ENCODE measurements at places on chromosomes 5 and 9.

DNA sequence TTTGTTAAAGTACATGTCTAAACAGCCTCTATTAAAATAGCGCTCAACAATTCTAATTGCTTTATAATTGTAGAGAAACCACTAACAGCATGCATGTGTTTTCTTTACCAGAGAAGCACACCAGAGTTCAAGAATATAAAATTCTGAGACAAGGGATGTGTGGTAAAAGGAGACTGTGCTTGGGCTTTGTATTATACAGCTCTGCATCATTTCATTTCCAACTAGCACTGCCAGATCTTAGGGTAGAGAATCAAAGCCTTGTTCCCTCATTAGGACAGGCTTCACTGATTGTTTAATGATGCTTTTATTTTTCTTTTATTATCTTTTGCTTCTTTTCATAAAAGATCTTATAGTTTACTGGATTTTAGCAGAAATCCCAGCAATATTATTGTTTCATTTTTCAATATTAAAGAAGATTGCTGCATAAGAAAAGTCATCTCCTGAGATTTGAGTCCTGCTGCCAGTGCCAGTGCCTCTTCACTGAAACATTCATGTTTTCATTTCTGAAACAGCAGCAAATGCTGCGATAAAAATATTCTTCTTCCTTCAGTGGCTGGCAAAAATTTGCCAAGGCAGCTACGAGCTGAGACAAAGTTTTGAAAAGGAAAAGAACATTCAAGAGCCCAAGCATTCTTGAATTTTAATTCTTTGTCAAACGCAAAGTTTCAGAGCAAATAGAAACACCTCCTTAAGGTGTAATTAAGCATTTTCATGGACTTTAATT lies 491.0 kb upstream of the PIK3R1 start:
- no peak for DNase-seq

- no peak for DNase-seq
These were observed 257.8 kb downstream of the TRIM32 start for GRCh38 chr9:116944714-116945534.

- DNase-seq = no peak
These were observed 40.5 kb downstream of the C9orf50 start for GRCh38 chr9:129580211-129580915.

DNA sequence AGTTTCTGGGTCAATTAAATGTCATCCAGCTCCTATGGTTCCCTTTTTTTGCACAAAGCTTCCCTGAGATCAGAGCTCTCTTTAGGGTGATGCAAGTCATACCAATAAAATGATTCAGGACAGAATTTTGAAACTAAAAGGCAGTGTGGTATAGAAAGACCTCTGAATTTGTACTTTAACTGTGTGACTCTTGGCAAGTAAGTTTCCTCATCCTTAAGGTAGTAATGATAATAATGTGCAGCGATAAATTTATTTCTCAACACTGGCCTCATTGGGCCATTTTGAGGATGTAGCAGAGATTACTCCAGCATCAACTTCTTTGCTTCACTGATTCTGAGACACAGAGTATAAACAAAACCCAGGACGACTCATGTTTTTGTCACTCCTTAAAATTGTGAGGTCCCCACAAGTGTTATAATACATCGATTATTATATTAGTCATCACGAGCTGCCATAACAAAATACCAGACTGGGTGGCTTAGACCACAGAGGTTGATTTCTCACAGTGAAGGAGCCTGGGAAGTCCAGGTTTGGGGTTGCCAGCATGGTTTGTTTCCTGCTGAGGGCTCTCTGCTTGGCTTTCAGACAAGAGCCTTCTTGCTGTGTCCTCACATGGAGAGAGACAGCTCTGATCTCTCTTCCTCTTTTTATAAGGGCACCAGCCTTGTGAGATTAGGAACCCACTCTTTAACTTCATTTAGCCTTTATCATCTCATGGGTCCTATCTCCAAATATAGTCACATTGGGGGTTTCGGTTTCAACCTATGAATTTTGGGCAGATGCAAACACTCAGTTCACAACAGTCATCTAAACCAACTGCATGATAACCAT lies 293.0 kb downstream of the ZNF608 start:
- DNase-seq = peak; percentile 34

DNA sequence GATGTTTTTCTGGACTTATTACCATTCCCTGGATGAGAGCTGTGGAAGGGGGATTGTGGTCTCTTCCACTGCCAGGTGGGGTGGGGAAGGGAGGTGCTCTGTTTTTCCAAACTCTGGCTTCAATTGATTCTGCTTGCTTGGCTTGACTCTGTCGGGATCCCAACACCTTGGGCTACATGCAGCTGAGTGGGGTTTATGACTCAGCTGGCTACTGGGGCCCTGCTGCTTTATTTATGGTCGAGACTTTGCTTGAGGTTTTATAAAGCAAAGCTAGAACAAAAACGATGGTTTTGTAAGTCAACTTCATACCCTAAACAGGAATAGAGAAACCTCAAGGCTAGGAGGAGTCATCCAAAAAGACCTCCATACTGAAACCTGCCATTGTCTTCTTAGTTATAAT lies 76.3 kb downstream of the AOPEP start:
- DNase-seq = no peak

- no peak for DNase-seq
These were observed 1.9 kb downstream of the B4GALT7 start for GRCh38 chr5:177601577-177602457.

DNA sequence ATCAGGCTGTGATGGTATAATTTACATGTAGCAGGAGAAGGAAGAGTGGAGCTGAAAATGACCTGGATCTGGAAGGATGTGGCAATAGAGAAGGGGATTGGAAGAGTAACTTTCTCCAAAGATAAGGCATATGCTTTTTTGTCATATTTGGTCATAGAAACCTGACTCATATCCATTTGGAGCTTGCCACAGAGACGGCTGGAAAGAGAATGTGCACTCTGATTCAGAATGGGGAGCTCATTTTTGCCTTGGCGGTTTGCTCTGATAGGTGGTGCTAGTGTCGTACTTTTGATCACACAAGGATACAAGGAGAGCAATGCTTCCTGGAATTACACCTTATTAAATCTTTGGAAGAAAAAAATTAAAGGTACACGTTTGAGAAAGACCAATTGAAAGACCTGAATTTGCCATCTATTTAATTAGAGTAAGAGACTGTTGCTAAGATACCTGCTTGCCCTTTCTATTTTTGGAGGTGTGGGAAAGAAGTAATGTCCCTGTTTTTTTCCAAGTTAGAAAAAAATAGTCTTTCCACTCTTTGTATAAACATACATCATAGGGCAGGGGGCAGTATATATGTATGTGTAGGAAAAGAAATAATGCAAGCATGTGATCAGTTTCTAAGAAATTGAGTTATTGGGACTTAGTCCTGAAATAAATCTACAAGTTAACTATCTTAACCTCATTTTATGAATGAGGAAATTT lies 5.4 kb downstream of the LSM11 start:
- DNase-seq = no peak

- no peak for DNase-seq
These were observed 451.7 kb upstream of the DAP start for GRCh38 chr5:11212706-11213105.

DNA sequence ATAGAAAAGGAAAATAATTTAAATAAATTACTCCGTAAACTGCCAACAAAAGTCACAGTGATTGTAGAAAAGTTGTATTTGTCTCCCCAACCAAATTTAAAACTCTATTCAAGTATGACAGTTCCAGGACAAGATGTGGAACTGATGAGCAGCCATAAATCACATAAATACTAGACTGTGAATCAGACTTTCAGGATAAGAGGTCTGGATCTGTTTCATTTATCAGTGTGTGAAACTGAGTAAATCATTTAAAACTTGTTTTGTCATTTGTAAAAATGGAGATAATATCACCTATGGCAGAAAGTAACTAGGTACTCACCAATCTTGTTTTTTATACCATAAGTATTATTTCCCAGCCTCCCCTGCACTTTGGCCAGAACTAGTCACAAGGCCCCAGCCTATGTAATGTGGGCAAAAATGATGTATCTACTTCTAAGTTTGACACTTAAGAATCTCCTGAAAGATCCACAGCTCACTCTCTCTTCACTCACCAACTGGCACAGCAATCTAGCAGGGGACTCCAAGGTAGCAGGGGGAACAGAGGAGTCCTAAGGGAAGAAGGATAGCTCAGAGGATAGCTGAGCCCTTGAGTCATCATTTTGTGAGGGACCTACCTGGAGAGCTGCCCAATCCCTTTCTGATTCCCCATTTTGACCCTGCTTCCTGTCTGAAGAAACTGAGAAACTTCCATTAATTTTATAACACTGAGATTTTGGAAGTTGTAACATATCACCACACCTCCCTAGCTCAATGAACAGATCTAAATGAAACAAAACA lies 31.6 kb downstream of the TMEM161B start:
- DNase-seq = no peak

- DNase-seq = no peak
These were observed 125.9 kb upstream of the ANKRD55 start for GRCh38 chr5:56358703-56359681.

DNA sequence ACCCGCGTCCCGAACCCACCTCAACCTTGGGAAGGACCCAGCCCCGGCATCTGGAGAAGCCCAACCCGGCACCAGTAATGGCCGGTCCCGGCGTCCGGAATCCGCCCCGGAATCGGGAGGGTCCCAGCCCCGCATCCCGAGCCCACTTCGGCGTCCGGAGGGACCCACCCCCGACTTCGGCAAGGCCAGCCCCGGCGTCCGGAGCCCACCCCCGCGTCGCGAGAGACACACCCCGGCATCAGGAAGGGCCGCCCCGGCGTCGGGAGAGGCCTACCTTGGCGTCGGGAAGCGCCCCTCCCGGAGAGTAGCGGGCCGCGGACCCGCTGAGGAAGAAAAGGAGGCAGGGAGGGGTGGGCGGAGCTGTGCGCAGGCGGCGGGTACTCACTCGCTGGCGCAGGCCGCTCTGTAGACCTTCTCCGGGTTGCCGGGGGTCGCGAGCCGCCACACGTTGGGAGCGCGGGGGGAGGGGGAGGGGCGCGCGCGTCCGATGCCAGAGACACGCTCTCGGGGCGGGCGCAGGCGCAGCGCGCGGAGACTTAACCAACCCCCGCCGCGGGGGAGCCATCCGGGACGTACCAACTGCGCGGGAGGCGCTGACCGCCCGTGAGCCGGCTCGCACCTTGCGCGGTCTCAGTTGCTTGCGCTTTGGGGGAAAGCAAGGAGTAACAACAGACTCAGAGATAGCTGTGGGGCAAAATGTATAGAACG lies at the start of gene UIMC1:
Gene UIMC1 (minus strand): TSS at position 515 of the 708 bp plus-strand sequence. CDS start 24,164 bp downstream, outside the sequence.
- DNase-seq = peak; percentile 76

GRCh38 chr9:107279086-107279485 lies 4.0 kb upstream of the RAD23B start:
- DNase-seq = no peak

GRCh38 chr5:138177941-138178515 lies 402 bp downstream of the BRD8 start:
- DNase-seq = no peak

- no peak for DNase-seq
These were observed 85.4 kb upstream of the NR4A3 start for GRCh38 chr9:99736291-99736690.

DNA sequence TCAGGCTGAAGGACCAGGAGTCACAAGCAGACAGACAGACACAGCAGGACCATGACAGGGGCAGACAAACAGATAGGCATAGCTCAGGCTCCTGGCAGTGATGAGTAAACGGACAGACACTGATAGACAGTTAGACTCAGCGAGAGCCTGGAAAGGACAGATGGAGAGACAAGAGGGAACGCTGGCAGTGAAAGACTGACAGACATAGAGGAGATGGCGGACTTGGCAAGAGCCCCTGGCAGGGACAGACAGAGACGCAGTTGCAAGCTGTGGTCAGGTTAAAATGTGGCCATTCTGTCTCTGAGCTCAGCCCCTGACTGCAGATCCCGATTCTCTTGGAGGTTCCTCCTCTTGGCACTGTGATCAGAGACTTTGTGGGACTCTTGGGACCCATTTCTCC lies 13.6 kb downstream of the CSF2 start:
- DNase-seq = no peak

DNA sequence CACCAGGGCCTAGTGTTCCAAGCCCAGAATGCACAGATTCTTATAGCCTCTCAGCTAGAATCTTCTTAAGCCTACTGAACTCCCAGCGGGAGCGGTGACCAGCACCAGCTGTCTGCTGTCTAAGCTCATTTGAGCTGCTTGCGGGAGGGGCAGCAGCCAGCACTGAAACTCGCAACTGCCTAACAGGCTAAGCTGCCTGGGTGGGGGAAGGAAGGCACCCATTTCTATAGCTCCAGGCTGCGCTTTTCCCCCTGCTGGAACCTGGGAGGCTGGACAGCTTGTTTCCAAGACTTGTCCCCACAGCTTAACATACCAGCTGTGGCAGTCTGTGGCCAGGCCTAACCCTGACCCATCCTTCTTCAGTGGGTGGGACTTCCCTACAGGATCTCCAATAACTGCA lies 512.9 kb downstream of the EFNA5 start:
- DNase-seq = no peak

GRCh38 chr9:109181284-109181683 lies 14.2 kb upstream of the FRRS1L start:
- DNase-seq = no peak

DNA sequence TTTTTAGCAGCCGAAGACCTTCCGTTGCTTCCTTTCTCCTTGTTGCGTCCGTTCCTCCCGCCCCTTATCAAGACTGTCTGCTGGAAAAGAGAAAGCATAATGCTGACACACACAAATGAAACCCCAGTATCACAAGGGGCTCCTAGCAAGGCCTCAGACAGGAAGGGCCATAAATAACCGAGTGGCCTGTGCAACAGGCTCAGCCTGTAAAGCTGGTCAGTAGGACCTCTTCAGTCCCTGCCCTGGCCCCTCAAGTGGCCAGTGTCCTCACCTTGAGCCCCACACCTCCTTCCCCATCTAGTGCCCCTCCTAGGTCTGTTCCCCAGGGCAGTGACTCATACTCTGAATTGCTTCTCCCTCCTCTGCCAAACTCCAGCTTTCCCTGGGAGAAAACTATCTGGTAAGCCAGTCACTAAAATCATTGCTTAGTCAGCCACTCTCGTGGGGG lies 174.6 kb upstream of the IL12B start:
- peak; percentile 34 for DNase-seq

DNA sequence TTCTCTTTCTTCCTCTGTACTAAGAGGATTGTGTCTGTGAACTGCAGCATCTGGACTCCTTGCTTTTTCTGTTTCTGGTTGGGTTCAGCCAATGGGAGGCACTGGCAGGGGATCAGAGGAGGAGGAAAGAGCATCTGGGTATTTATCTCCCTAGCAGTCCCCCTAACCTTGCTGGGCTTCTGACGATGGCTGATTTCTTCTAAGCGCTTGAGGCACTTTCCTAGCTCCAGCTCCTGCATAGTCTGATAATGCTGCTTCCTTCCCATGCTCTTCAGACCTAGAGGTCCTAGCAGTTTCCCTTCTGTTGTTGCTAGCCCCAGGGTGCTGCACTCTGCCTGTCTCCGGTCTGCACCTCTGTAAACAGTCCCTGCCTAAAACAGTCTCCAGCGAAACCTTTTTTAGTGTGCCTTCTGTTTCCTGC lies 225.1 kb downstream of the PDZD2 start:
- no peak for DNase-seq
